ENCODE measurements at places on chromosomes 11 and 22.

DNA sequence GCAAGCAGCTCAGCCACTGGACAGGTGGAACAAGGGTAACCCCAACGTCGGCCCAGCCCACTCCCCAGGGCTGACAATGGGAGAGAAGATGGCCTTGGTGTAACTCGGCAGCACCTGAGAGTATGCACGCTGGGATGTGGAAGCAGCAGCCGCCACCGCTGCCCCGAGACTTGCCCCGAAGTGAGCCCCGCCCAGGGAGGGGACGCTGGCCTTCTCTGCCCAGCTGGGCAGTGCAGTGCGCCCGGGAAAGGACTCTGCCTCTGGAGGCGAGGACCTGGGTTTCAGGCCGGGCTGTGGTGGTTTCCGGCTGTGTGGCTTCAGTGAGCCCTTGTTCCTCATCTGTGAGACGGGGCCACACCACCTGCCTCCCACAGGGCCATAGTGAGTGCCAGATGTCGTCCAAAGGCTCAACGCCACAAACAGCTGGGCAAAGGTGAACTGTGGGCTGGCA lies 8.6 kb upstream of the POLDIP3 start:
- DNase-seq: no peak

DNA sequence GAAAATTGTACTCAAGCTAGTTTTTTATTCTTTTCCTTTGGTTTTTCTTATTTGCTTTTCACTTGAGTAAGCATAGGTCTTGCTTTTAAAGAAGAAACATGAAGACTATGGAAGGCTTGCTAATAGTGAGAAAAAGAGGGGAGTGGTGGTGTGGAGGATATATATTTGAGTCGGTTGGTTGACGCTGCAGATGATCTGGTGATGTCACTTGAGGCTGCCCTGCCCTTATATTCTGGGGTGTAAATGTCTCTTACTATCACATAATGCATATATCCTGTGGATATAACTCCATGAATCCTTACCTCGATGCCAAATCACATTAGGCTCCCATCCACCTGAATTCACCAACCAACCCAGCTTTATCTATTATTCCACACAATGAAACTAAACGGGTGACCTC lies 2.9 kb downstream of the GRIA4 start:
- no peak for DNase-seq

GRCh38 chr11:130522284-130522961 lies 74.0 kb downstream of the ADAMTS15 start:
- DNase-seq: peak; percentile 97

DNA sequence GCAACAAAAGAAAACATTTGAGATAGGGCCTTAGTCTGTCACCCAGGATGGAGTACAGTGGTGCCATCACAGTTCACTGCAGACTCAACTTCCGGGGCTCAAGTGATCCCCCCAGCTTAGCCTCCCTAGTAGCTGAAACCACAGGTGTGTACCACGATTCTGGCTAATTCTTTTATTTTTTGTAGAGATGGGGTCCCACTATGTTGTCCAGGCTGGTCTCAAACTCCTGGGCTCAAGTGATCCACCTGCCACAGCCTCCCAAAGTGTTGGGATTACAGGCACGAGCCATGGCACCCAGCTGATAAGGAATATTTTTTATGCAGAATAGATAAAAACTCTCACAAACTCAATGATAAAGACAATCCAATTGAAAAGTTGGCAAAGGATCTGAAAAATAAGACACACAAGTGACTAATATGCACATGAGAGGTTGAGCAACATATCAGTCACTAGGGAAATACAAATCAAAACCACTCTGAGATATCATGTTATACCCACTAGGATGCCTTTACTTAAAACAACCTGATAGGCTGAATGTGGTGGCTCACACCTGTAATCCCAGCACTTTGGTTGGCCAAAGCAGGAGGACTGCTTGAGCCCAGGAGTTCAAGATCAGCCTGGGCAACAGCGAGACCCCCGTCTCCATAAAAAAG lies 33.9 kb upstream of the CLTCL1 start:
- DNase-seq: peak; percentile 39

- DNase-seq: no peak
Measured at GRCh38 chr11:114784891-114785290, 106.6 kb downstream of the NXPE2 start.

- no peak for DNase-seq
Measured at GRCh38 chr22:46561435-46561905, 24.1 kb upstream of the CELSR1 start.

GRCh38 chr22:38239101-38239761 lies 33.6 kb downstream of the TMEM184B start:
- peak; percentile 98 for DNase-seq

DNA sequence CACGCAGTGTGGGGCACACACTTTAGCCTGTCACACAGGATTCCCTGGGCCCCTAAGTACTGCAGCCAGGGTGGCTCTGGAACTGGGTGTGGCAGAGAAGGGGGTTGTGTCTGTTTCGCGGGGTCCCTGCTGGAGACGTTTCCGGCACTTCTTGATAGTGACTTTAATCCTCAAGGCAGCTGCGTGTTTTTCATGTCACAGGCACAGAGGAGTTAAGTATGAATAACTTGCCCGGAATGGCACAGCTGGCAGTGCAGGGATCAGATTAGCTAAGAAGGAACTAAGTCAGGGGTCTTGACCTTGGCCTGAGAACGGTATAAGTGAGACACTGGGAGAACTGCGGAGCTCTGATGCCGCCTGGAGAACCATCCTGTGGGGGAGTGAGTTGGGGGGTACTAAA lies 7.5 kb upstream of the KRTAP5-7 start:
- DNase-seq: no peak

GRCh38 chr11:77353131-77353530 lies 51.6 kb upstream of the GDPD4 start:
- DNase-seq: no peak

GRCh38 chr11:12003336-12003735 lies 5.1 kb downstream of the DKK3 start:
- DNase-seq: no peak

- DNase-seq: no peak
Measured at GRCh38 chr22:43895986-43896645, 4.3 kb upstream of the PNPLA5 start.

DNA sequence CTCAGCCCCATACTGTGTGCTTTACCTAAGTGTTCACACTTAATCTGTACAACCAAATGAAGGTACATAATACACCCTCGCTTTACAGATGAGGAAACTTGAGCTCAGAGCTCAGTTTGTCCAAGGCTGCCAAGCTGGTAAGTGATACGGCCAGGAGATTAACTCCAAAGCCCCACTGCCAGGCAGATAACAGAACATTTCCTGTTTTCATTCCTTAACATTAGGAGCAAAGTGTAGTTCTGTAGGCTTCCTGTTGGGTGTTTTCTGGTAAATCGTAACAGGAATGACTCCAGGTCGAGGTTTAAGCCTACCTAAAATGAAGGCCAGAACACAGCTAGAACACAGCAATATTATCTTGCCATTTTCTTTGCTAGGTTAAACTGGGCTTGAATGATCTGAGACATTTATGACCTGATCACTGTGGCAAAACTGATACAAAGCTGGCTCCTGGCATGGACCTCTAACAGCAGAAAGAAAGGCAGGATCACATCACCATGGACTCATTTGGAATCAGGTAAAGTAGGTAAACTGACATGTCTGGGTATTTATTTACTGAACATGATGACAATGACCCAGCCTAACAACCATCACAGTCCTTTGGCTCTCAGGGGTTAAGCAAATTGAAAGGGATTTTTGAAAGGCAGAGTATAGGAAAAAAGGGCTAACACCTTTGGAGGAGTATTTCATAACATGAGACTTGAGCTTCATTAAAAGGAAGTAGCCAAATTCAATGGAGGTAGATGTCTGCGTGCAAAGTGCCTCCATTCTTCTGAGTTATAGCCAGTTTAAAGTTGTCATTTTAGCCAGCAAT lies 3.9 kb upstream of the NUP50 start:
- DNase-seq: peak; percentile 27

GRCh38 chr11:16299884-16300782 lies 56.2 kb downstream of the SOX6 start:
- no peak for DNase-seq

DNA sequence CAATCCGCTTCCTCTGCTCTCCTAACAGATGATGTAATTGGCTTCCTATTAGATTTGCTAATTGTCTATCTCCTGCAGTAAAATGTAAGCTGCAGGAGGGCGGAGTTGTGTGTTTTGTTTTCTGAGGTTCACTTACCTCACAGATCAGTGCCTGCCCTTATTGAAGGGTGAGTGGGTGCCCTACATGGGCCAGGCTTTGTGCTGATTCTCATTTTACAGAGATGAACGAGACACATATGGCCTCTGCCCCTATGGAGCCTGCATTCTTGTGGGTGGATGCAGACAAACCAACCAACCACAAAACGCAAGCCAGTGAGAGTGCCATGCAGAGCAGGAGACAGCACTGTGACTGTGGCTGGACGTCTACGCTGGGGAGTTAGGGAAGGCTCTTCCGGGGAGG lies 9.9 kb downstream of the TESMIN start:
- no peak for DNase-seq

DNA sequence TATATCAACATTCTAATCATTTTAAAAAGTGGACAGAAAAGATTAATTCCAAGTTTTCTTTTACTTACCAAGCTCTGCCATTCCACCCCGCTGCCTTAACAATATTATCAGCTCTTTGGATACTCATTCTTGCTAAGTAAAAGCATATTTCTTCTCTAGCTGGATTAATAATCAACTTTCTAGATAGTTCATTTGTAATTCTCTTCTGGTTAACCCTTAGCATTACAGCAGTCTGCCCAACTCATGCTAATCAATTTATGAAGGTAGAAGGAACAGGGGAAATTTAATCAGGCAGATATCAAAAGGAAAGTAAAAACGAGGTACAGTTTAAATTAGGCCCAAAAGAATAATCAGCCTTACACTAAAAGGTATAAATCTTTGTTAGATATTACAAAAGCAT lies 41.0 kb upstream of the SOX6 start:
- no peak for DNase-seq

GRCh38 chr11:78379039-78379670 lies 38.5 kb downstream of the GAB2 start:
- peak; percentile 22 for DNase-seq

DNA sequence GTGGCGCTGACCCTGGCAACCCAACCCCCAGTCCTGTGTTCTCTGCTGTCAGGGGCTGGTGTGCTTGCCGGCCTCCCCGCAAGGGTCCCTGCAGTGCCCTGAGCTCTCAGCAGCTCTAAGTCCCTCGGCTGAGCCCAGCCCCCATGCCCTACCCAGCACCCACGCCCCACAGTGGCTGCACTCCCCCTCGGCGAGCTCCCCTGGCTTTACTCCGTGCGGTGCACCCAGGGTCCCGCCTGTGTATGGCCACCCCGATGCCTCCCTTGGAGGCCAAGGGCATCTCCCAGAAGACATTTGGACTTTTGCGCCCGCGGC lies 72.5 kb upstream of the SHISAL1 start:
- DNase-seq: no peak
